ENCODE measurements at places on chromosomes 7 and 10. TPM values are rescaled to one million over a fixed set of nuclear protein-coding genes. Genes with fewer than 3 reads are reported as not detected.

The IDI2 gene
- total RNA-seq, result not detected

The ANKRD61 gene
- total RNA-seq, result not detected

The FAM221A gene
- total RNA-seq, result 0.64 TPM

The C7orf33 gene
- total RNA-seq, result not detected

The STEAP1 gene
- 21.6 TPM for total RNA-seq

The VAX1 gene
- not detected for total RNA-seq

The PAOX gene
- 6.4 TPM for total RNA-seq

The ADCY1 gene
- total RNA-seq, result 0.32 TPM

The TYW1B gene
- 2.3 TPM for total RNA-seq

The ZNF804B gene
- total RNA-seq, result under 0.01 TPM

The PLOD3 gene
- 90.2 TPM for total RNA-seq

The POP7 gene
- total RNA-seq, result 46.7 TPM

The CRHR2 gene
- not detected for total RNA-seq

The CPA2 gene
- total RNA-seq, result 0.32 TPM

The GIMAP7 gene
- total RNA-seq, result not detected

The CALML3 gene
- not detected for total RNA-seq

The FZD8 gene
- total RNA-seq, result 11.2 TPM

The STAMBPL1 gene
- 120 TPM for total RNA-seq

The SLC25A40 gene
- 8.4 TPM for total RNA-seq

The CALCR gene
- under 0.01 TPM for total RNA-seq

The GHRHR gene
- not detected for total RNA-seq

The FAM180A gene
- 2.9 TPM for total RNA-seq

The DNAJB12 gene
- 32.8 TPM for total RNA-seq

The AGBL3 gene
- 1.3 TPM for total RNA-seq

All from fibroblast of villous mesenchyme (primary cell).